ENCODE measurements at places on chromosomes 6 and 20.

- DNase-seq, result peak; percentile 51
Observed at GRCh38 chr20:46520976-46521579, 7.7 kb upstream of the ZNF334 start.

DNA sequence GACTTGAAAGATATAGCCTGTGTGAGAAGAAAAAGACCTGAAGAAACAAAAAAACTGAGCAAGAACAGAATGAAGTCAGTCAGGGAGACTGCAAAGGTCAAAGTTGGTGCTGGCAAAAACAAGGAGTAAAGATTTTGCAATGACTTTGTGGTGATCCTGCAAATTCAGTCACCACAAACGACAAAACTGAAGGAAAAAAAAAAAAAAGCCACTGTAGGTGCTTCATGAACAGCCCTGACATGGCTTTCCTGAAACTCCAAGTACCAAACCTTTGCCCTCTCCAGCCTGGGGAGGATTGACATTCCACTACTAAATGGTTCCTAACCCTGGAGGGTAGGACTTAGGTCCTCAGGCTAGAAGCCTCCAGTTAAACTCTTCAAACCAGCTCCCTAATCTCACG lies 114.7 kb upstream of the BEND3 start:
- DNase-seq, result no peak

DNA sequence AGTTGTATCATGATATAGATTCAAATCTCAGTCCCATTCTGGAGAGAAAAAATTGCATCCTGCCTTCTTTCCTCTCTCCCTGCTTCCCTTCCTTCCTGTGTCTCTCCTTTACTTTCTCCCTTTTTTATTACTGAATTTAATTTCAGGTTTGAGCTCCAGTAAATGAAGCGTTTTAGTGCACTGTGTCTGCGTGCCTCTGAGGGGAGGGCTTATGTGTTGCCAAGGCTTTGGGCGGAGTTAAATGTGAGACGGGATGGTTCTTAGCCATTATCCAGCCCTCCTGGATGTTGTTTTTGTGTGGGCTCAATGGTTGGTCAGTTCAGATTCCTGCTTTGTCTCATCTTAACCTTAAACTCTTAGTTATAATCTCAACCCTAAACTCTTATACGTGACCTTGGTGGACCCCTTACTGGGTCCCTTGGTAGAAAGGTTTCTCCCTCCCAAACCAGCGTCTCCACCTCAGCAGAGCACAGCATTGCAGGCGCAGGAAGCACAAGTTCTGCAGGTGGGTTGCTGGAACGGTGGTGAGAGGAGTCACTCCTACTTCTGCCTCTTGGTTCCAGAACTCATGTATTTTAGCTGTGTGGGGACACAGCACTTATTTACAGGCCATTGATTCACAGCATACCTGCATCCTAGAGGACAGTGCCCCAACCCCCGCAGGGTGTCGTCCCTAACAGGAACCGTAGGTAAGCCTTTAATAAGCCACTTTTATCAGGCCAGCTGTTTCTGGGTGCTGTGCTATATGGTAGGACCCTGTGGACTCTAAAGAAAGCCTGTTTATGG lies 68.5 kb downstream of the DNAH8 start:
- DNase-seq, result no peak

DNA sequence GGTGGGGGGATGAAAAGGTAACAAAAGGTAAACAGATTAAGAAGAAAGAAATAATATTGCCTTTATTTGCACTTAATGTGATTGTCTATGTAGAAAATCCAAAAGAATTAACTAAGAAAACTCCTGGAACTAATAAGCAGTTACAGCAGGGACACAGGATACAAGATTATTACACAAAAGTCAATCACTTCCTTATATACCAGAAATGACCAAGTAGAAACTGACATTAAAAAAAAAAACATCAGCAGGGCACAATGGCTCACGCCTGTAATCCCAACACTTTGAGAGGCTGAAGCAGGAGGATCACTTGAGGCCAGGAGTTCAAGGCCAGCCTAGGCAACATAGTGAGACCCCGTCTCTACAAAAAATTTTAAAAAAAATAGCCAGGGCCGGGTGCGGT lies 123.2 kb upstream of the RIPOR2 start:
- DNase-seq, result no peak

DNA sequence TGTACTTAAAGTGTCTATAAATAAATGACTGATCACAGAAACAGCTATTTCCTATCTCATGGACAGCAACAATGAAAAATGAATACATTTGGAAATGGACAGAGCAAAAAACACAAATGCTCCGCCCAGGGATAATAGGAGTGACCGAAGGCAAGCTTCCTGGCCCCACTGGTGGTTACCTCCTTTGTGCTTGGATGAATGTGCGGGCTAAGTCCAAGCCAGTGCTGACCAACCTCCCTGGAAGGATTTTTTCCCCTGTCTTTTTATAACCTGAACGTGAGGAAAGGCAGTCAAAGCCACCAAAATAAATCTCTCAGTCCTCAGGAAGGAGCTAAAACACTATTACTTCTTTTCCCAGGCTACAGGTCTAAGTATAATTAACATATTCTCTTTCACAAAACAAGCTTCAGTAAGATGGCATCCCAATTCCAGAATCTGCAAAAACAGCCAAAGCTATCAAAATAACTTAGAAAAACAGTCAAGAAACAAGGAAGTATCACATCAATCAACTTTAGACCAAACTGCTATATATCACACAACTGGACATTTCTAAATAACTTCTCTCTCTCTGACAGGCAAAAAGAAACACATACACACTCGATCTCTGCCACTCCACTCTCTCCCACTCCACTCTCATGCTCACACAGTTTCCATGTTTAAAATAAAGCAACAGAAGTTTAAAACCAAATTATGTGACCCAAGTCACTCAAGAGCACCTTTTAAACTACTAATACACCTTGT lies 10.0 kb downstream of the KIF16B start:
- no peak for DNase-seq

DNA sequence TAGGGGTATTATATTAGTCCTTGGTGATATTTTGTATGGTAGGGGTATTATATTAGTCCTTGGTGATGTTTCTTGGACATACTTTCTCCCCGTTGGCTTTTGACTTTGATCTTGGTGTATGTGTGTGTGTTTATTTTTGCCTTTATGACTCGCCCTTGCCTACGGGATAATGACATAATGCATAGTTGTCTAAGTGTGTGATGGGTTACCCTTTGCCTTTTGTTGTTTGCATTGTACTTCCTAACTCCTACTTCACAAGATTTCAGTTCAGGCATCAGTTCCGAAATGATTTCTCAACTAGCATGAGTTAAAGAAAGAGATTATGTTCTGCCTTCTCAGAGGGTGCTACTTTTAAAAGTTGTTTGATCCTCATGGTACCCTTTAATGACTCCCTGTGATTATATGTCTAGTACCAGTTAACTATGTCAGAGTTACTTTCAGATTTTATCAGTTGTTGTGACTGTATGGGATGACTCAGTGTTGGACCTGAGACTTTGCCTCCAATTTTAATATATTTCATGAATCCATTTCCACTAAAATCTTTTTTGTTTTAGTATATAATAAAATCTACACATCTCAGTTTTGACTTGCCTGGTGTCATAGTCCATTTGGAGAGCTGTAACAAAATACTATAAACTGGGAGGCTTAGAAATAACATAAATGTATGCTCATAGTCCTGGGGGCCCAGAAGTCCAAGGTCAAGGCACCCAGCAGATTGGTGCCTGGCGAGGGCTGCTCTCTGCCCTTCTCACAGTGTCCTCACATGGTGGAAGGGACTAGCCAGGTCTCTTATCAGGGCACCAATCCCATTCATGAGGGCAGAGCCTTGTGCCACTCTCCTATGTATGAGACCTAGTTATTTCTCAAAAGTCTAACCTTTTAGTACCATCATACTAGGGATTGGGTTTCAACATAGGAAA lies 34.1 kb downstream of the CDYL start:
- DNase-seq, result no peak

DNA sequence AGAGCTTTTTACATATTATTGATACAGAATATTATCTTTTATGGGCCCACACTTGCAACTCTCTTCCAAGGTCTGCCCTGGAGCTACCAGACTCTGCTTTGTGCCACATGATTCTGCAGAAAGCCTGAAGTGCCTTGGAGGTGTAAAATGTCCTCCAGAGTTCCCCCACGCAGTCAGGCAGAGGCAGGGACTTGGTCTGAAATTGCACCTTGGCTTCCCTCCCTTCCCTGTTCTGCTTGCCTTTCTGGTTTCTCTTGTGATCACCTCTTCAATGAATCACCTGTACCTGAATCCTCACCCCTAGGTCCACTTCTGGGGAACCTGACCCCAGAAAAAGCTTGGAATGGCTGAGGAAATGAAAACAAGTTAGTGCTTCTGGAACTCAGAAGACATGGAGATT lies 43.0 kb upstream of the TGM2 start:
- no peak for DNase-seq

- peak; percentile 28 for DNase-seq
Observed at GRCh38 chr20:38133680-38134426, 31.2 kb downstream of the TGM2 start.

DNA sequence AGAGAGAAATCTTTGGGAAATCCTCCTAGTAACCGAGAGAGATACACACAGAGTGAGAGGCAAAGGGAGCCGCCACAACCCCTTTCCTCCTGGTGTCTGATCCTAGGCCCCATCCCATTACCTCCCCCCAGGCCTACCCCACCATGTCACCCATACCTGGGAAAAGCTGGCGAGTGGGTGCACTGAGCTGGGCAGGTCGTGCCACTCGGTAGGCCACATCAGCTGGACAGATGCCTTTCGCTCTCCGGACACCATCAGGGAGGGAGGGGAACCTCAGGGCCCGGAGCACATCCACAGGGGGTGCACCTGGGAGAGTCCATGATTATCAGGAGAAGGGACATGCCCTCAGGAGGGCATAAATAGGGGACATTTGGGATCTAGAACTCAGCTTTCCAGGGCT lies 3.1 kb downstream of the COL11A2 start:
- DNase-seq, result peak; percentile 24

DNA sequence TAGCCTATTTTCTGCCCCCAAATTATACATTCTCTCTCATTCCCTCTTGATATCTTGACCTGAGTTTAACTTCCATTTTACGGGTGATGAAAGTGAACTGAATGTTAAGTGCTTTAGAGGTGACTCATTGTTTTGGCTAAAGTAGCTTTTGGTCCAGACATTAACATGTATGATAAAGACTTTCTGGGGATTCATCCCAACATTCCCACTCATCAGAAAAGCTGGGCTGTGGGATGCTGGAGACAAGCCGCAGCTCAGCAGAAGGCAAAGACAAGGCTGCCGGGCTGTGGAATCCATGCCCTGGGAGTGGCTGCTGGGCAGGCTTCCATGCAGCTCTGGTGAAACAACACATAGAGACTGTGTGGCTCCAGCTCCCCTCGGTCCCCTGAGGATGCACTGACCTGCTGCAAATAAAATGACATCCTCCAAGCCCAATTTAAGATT lies 89.9 kb upstream of the SYNDIG1 start:
- DNase-seq, result no peak

- DNase-seq, result no peak
Observed at GRCh38 chr6:152096863-152097496, 289.5 kb downstream of the ESR1 start.

GRCh38 chr6:51542475-51542874 lies 544.9 kb downstream of the PKHD1 start:
- DNase-seq, result no peak

GRCh38 chr6:56808871-56809359 lies 146.0 kb upstream of the BEND6 start:
- no peak for DNase-seq

DNA sequence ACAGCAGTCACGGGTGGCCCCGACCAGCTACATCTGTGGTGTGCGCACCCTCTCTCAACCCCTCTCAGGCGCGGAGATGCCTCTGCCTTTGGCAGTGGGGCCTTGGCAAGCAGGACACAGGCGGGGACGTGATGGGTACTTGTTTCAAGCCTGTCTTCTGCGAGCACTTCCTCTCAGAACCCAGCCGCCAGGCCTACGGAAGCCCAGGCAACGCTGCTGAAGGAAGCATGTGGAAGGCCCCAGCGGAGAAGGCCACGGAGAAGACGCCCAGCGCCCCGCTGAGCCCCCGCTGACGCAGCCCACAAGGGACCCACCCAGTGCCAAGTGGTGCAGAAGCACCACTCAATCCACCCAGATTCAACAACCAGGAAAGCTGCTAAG lies 13.0 kb downstream of the SERPINB6 start:
- DNase-seq, result peak; percentile 86

- DNase-seq, result no peak
Observed at GRCh38 chr6:87375315-87375714, 30.7 kb downstream of the C6orf163 start.

DNA sequence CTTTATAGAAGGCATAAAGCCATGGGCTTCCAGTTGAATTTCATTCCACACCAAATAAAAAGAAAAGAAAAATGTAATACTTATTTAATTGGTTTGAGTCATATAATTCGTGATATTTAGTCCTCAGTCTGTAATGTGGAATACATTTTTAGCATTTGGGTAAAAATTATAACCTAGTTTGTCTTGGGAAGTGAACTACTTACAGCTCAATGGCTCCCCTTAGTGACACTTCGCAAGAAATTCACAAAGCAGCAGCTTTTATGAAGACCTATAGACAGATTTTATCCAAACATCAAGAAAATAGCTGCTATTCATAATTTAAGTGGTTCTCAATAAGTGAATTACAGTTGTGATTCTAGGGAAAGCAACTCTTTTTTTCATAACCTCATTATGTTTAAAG lies 72.1 kb downstream of the RSPO3 start:
- DNase-seq, result no peak

- no peak for DNase-seq
Observed at GRCh38 chr6:151693366-151693765, 114.1 kb upstream of the ESR1 start.

DNA sequence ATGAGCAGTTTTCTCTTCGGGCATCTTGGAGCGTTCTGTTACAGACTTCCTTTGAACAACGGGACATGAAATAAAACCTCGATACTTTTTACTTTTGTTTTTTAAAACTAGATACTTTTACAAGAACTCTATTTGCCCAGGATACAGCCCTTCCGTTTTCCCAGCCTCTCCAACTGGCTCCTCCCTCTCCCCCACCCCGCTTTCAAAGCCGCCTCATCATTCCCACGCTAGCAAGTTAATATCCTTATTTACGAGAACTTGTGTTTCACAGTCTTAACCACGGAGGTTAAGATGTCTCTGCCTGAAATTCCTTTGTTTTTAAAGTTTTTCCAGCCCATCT lies 241 bp upstream of the CFAP206 start:
- DNase-seq, result no peak

DNA sequence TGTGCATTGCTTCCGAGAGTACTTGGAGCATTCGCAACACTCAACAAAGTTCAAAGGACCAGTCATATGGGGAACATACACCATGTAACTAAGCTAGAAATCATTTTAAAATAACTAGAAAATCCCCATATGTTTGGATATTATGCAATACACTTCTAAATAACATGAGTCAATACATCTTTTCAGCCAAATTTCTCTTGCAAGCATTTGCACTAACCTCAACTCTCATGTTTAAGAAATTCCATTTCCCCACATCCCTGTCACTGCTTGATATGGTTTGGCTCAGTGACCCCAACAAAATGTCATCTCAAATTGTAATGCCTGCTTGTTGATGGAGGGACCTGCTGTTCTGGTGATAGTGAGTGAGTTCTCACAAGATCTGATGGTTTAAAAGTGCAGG lies 85.7 kb upstream of the CST7 start:
- no peak for DNase-seq

- DNase-seq, result no peak
Observed at GRCh38 chr20:36855241-36855657, 20.7 kb upstream of the TLDC2 start.

GRCh38 chr20:32439132-32439829 lies 81.2 kb downstream of the ASXL1 start:
- DNase-seq, result no peak

GRCh38 chr6:90297867-90298381 lies 1.3 kb upstream of the BACH2 start:
- no peak for DNase-seq

- DNase-seq, result no peak
Observed at GRCh38 chr6:46468403-46469010, 22.7 kb downstream of the RCAN2 start.

Data from lower lobe of right lung (tissue), 2 donors.